ENCODE measurements at places on chromosomes 1 and 21. TPM values are rescaled to one million over a fixed set of nuclear protein-coding genes. Genes with fewer than 3 reads are reported as not detected.

DNA sequence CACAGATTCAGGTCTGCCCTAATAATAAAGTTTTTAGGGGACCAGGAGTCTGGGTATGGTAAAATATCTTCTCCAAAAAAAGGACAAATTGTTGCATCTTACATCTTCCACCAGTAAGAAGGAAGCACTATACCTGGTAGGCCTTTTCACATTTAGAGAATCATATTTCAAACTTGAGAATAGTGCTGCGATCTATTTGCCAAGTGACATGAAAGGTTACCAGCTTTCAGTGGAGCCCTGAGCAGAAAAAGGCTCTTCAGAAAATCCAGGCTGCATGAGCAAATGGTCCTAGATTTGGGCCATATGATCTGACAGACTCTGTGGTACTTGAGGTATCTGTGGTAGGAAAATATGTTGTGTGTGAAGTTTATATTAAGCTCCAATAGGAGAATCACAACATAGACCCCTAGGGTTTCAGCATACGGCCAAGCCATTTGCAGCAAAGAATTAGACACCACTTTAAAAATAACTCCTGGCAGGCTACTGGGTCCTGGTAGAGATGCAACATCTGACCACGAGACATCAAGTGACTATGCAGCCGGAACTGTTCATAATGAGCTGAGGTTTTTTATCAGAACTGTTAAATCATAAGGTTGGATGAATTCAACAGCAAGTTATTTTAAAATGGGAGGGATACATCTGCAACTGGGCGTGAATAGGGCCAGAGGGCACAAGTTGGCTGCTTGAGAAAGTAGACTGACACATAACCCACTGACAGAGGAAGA is 38.6 kb upstream of the CCDC190 start:
- H3K36me3 ChIP-seq: no peaks in the 10 kb centered on the region
- H3K27ac ChIP-seq: no peak overlapping the region
- H3K27me3 ChIP-seq: no peaks in the 10 kb centered on the region
- H3K4me3 ChIP-seq: no peak overlapping the region

DNA sequence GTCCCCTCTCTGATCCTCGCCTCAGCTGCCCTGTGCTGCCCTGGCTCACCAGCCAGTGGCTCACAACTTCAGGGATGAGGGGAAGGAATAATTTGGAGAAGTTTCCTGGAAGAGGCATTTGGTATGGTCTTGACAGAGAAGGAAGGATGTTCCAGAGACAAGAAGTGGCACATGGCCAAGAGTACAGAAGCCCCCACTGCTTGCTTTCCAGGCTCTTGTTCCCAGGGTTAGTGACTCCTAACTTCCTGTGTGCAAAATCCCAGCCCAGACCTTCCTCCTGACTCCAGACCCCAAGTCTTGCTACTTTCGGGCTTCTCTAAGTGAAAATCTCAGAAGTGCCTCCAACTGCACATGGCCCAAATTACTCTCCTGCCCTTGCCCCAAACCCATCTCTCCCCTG is 85.7 kb downstream of the HMGB4 start:
- H3K27ac ChIP-seq: peak overlapping the region; percentile 19
- no peaks in the 10 kb centered on the region for H3K36me3 ChIP-seq
- H3K4me3 ChIP-seq: no peak overlapping the region
- no peaks in the 10 kb centered on the region for H3K4me1 ChIP-seq

GRCh38 chr1:246831543-246831942 is 100.2 kb downstream of the AHCTF1 start:
- H3K27me3 ChIP-seq: peaks cover 2% of the 10 kb centered on the region
- H3K4me1 ChIP-seq: no peaks in the 10 kb centered on the region
- H3K4me3 ChIP-seq: no peak overlapping the region
- no peak for DNase-seq
- peaks cover 12% of the 10 kb centered on the region for H3K36me3 ChIP-seq
- no peak overlapping the region for H3K27ac ChIP-seq

DNA sequence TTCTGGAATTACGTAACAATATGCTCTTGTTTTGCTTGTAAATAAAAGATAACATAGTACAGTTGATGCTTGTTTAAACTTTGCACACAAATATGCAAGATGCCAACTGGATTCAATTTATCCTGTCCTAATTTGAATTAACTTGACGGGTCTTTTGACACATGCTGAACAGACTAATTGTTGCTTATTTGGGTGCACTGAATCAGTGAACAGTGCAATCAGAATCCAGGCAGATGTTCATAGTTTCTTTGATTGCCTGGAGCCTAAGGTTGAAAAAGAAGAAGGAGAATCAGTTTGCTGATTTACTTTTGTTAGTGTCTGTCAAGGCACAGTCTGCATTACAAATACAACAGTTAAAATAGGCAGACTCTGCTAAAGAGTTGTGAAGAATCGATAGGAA is 307.9 kb downstream of the COL11A1 start:
- no peak for DNase-seq
- H3K36me3 ChIP-seq: no peaks in the 10 kb centered on the region
- no peaks in the 10 kb centered on the region for H3K27me3 ChIP-seq
- H3K4me3 ChIP-seq: no peak overlapping the region
- peaks cover 7% of the 10 kb centered on the region for H3K4me1 ChIP-seq

DNA sequence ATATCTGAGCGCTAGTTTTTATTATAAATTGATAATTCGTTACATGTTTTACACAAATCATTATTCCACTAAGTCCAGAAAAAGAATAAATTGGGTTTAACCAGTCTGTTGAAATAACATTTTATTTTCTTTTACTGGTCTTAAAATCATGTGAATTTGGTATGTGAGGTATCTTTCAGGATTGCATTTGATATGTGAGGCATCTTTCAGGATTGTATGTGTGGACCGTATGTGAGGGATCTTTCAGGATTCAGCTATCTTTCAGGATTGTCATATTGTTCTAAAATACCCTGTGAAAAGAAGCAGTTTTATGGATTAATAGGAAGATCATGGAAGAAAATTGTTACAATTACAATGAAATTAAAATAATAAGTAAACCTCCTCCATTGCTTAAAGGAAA is 42.9 kb downstream of the USP25 start:
- no peak for DNase-seq
- H3K27ac ChIP-seq: no peak overlapping the region
- H3K4me1 ChIP-seq: peaks cover 7% of the 10 kb centered on the region
- no peaks in the 10 kb centered on the region for H3K27me3 ChIP-seq
- H3K36me3 ChIP-seq: no peaks in the 10 kb centered on the region
- no peak overlapping the region for H3K4me3 ChIP-seq

GRCh38 chr21:46284077-46284644 is 1.2 kb downstream of the MCM3AP start:
- peaks cover 4% of the 10 kb centered on the region for H3K27me3 ChIP-seq
- H3K4me3 ChIP-seq: peak overlapping the region; percentile 71
- peaks cover 7% of the 10 kb centered on the region for H3K4me1 ChIP-seq
- no peak overlapping the region for H3K27ac ChIP-seq

- peaks cover 22% of the 10 kb centered on the region for H3K27me3 ChIP-seq
- no peaks in the 10 kb centered on the region for H3K36me3 ChIP-seq
- H3K4me1 ChIP-seq: peaks cover 27% of the 10 kb centered on the region
- no peak overlapping the region for H3K4me3 ChIP-seq
- DNase-seq: no peak
Observed at GRCh38 chr1:205328476-205328875, 6.9 kb upstream of the NUAK2 start.

GRCh38 chr1:100622966-100623762 is 85.2 kb downstream of the GPR88 start:
- H3K4me3 ChIP-seq: no peak overlapping the region
- H3K4me1 ChIP-seq: no peaks in the 10 kb centered on the region
- H3K27ac ChIP-seq: no peak overlapping the region
- no peaks in the 10 kb centered on the region for H3K27me3 ChIP-seq
- no peak for DNase-seq
- no peaks in the 10 kb centered on the region for H3K36me3 ChIP-seq

GRCh38 chr21:15823486-15824150 is 93.8 kb downstream of the USP25 start:
- H3K4me3 ChIP-seq: no peak overlapping the region
- DNase-seq: no peak
- peaks cover 2% of the 10 kb centered on the region for H3K27me3 ChIP-seq
- no peak overlapping the region for H3K27ac ChIP-seq
- no peaks in the 10 kb centered on the region for H3K36me3 ChIP-seq

DNA sequence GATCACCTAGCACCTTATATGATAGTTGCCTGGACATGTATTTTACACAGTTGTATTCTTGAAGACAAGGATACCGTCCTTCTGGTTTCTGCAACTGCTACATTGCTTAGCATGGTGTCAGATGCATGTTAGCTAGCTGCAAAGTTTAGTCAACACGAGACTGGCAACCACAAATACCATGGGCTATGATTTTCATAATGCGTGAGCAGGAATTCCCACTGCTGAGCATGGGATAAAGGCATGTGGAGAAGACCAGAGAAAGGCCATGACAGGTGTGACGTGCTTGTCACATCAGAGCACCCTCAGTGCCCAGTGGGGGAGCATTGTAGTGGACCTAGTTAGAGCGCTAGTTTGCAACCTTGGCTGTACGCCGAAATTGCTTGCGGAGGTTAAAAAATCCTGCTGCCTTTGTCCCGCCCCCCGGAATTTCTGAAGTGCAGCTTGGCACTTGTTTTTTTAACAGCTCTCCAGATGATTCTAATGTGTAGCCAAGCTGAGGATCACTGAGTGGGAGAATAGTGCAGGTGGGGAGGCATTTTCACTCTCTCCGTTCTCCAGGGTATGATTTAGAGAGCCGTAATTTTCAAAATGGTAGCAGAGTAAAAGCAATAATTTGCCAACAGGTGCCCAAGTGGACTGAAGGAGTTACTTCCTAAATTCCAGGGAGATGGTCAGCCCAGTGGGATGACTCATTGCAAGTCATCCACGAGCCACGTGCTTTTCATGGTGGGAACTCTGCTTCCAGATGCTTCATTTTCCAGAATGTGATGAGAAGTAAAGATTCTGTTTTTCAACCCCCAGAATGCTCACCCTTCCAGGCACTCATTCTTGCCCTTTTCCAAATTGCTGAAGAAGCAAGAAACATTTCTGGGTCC is 81.0 kb downstream of the CNIH3 start:
- no peak overlapping the region for H3K27ac ChIP-seq
- no peak overlapping the region for H3K4me3 ChIP-seq
- H3K4me1 ChIP-seq: no peaks in the 10 kb centered on the region

GRCh38 chr1:39525366-39526165 is 34.1 kb downstream of the BMP8A start:
- DNase-seq: no peak
- H3K27ac ChIP-seq: no peak overlapping the region
- no peaks in the 10 kb centered on the region for H3K36me3 ChIP-seq
- peaks cover 4% of the 10 kb centered on the region for H3K4me1 ChIP-seq

- H3K4me3 ChIP-seq: no peak overlapping the region
- peaks cover 8% of the 10 kb centered on the region for H3K27me3 ChIP-seq
- H3K27ac ChIP-seq: no peak overlapping the region
- DNase-seq: no peak
- H3K4me1 ChIP-seq: peaks cover 8% of the 10 kb centered on the region
Observed at GRCh38 chr1:18293291-18293690, 185.7 kb downstream of the IGSF21 start.

GRCh38 chr1:217088521-217089284 is 365.5 kb upstream of the ESRRG start:
- H3K27ac ChIP-seq: no peak overlapping the region
- H3K36me3 ChIP-seq: no peaks in the 10 kb centered on the region
- DNase-seq: no peak
- peaks cover 8% of the 10 kb centered on the region for H3K4me1 ChIP-seq
- peaks cover 12% of the 10 kb centered on the region for H3K27me3 ChIP-seq
- H3K4me3 ChIP-seq: peak overlapping the region; percentile 86

DNA sequence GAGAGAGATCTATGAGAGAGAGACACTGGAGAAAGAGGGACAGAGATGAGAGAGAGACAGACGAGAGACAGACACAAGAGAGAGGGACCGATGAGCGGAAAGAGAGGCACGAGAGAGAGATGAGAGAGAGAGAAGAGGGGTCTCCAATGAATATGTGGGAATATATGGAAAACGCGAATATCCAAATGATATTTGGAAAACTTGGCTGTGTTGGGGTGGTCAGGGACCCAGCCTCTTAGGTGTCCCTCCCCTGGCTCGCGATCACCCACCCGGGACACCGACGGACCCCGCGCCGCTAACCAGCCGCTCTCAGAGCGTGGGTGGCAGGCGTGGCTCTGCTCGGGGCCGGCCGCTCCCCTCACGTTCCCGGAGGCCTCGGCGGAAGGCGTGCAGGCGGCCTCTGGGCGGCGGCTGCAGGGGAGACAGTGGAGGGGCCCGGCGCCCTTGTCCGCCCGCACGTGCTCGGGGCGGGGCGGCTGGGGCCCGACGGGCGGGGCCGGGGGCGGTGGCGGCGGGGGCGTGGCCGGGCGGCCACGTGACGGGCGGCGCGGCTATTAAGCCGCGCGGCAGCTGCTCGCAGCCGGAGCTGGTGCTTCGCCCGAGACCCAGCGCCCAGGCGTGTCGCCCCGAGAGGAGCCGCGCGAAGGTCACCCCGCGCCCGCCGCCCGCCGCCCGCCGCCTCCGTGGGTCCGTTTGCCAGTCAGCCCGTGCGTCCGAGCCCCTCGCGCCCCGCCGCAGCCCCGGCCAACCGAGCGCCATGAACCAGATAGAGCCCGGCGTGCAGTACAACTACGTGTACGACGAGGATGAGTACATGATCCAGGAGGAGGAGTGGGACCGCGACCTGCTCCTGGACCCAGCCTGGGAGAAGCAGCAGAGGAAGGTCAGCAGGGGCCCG is at the start of gene ACTN2:
Gene ACTN2, plus strand, starts transcription at position 583 of the 898 bp plus-strand sequence. Its CDS starts 175 bp downstream, at position 758.
- peak; percentile 70 for DNase-seq
- peak within 1 kb of the TSS; percentile 40 for H3K27ac ChIP-seq
- H3K36me3 ChIP-seq: peaks cover 7% of the 10 kb centered on the region
- H3K4me1 ChIP-seq: peaks cover 4% of the 10 kb centered on the region
- H3K4me3 ChIP-seq: peak within 1 kb of the TSS; percentile 88

- peaks cover 12% of the 10 kb centered on the region for H3K27me3 ChIP-seq
- H3K36me3 ChIP-seq: no peaks in the 10 kb centered on the region
- H3K4me3 ChIP-seq: peak overlapping the region; percentile 17
- H3K4me1 ChIP-seq: peaks cover 32% of the 10 kb centered on the region
- H3K27ac ChIP-seq: no peak overlapping the region
- no peak for DNase-seq
Observed at GRCh38 chr1:21260405-21261125, 29.7 kb downstream of the ECE1 start.

The CFAP57 gene
- total RNA-seq: 5.0 TPM

The EXO1 gene
- 2.2 TPM for total RNA-seq

The LCE3B gene
- total RNA-seq: not detected

The LCE2B gene
- total RNA-seq: not detected

The GNG4 gene
- total RNA-seq: 124 TPM

Measured in glutamatergic neuron (in vitro differentiated cells).